Kidney epithelial cell (primary cell): ENCODE measurements at places on chromosomes 5 and 9. TPM values are rescaled to one million over a fixed set of nuclear protein-coding genes. Genes with fewer than 3 reads are reported as not detected.
A peak's percentile ranks its signal among the peaks of the same experiment; 100 is the strongest.

Gene PCSK5
- total RNA-seq: 2.3 and 3.8 TPM in 2 replicates

Gene GPR151
- total RNA-seq: not detected in 2 replicates

Gene SLC6A7
- total RNA-seq: not detected in 2 replicates

Gene INSL4
- not detected in 2 replicates for total RNA-seq

Gene PCA3
- not detected in 2 replicates for total RNA-seq

Gene ADAMTS19
- 0.21 and 0.75 TPM in 2 replicates for total RNA-seq

Gene RAD17
- 25.9 and 26.0 TPM in 2 replicates for total RNA-seq

Gene OR13C8
- total RNA-seq: not detected in 2 replicates

Gene PCDHGB3
- 1.3 and 3.6 TPM in 2 replicates for total RNA-seq

Gene CARTPT
- not detected in 2 replicates for total RNA-seq

Gene SLC6A19
- not detected in 2 replicates for total RNA-seq

Gene PCDHGB1
- total RNA-seq: 1.6 and 1.7 TPM in 2 replicates

Gene SPINK4
- not detected in 2 replicates for total RNA-seq

DNA sequence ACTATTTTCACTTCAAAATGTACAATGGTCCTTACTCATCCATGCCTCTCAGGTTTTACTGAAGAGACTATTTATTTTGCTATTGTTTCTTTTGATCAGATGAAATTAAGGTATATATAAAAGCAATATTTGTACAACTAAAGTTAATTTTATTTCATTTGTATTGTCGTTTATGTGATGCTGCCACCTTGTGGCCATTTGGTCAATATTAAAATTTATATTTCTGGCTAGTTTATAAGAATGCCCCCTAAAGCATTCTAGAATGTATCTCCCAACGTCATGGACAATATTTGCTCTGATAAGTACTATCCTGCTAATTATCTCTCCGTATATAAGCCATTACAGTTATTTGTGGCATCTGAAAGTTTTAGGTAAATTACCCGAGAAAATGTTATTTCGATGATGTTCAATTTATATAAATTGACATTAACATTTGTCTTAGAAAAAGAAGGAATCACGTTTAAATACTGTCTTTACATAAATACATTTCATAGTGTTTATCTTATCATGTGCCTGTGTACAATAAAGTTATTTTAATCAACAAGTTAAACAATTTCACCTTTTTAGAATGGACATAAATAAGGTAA, 680.0 kb downstream of the TAF11L14 start:
- no peak for DNase-seq

DNA sequence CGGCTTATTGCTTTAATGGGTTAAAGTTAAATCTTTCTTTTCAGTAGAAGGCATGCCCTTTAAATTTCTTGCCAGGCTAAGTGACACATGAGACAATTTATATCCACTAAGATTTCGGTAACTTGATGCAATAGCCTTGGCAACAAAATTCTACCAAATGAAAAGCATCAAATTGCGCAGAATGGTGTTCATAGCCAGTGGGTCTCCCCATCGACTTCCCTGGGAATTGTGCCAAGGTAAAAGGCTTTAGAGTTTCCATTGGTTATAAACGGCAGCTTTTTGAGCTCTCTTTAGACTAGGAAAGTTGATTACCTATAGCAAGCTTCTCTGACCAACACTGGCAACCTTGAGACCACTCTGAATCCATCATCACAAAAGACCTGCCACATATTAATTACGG, 358.4 kb downstream of the ARRDC3 start:
- DNase-seq: no peak

- no peak for DNase-seq
These were observed 28.0 kb upstream of the NFIL3 start for GRCh38 chr9:91451431-91452270.

DNA sequence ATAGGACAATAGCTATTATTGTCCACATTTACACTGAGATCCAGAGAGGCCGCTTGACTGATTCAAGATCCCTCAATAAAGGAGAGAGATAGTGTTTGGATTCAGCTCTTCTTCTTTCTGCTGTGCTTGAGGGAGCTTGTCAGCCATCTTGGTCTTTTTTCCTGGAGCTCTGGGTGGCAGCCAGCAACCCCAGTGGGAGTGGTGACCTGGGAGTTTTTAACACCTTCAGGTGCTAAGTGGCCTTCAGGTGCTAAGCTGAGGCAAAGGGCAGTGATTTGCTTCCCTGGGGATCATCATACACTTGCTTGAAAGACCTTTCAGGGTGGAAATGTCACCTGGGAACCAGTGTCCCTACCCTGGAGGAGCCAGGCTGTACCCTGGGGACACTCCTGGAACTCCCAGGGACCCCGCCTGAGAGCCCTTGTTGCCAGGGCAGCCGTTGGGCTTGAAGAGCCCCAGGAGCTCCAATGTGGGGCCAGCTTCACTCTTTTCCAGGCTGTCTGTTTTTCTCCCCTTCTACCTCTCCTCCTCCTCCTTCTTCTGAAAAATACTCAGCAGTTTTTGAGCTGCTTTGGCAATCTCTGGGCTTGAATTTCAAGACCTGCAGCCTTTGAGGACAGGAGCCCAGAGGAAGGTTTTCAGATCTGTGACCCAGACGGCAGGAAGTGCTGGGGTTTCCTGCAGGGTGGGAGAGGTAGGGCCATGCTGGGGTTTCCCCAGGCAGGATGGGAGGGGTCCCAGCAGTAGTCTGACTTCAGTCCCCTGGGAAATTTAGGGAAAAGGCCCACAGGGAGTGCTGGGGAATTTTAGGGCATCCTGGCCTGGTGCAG, 59.7 kb downstream of the FGF18 start:
- no peak for DNase-seq

- DNase-seq: no peak
These were observed at the start of gene HACD4 for GRCh38 chr9:21031091-21031807. Gene HACD4 (minus strand): TSS chr9:21031640. CDS start chr9:21031590, 50 bp downstream.

GRCh38 chr5:147407094-147407681, 102.7 kb downstream of the DPYSL3 start:
- DNase-seq: peak; percentile 75

GRCh38 chr5:147391781-147392180, 118.1 kb downstream of the DPYSL3 start:
- peak; percentile 65 for DNase-seq

- no peak for DNase-seq
These were observed 25.2 kb downstream of the CCL28 start for GRCh38 chr5:43386960-43387362.

- DNase-seq: no peak
These were observed 803.9 kb downstream of the TAF11L14 start for GRCh38 chr5:18438126-18438525.

DNA sequence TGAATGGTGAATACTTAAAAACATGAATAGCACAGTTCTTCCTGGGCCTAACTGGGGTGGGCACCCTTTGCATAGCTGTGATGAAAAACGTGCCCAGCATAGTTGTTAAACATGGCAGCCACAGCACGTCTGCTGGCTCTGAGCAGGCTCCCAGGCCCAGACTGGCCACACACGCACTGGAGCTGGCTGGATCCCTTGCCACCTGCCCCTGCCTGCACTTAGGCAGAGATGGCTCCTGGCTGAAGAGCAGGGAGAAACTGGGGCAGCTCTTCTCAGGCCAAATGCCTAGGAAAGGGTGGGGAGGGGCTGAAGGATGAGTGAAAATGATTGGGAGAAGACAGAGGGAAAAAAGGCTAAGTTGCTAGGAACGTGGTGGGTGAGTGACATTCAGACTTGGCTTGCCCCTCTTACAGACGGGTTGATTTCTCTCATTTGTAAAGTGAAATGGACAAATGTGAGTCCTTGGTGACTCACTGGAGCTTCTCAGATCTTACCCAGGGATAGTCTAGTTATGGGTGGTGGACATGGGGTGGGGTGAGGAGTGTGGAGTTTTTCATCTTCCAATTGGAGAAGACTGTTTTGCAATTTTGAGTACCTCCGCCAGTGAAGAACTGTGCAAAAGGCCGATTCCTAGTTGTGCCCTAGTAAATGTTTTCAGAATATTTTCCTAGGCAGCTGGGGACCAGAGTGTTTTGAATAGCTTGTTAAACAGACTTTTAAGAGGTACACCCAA, 42.4 kb downstream of the TRIO start:
- no peak for DNase-seq

DNA sequence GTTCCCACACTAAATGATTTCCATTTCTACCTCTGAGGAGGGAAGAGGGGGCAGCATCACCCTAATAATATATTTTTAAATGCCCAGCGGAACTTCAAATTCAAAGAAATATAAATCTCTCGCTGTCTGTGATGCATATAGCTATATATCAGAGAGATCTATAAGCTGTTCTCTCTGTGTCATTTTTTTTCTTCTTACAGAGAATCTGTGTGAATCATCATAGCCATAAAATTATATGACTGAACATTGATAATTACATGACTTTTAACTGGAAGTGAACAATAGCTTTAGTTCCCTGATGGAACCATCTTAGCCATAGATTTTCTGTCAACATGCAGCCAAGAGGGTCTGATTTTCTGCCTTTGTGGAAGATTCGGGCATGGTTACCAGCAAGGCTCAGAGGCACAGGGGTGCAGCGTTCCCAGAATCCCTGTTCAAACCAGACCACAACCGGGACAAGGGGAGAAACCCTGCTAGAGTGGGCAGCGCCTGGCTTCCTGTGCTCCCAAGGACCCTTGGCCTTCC, 93.7 kb upstream of the OSMR start:
- no peak for DNase-seq

- DNase-seq: no peak
These were observed 134.8 kb upstream of the KLF4 start for GRCh38 chr9:107624234-107624948.

DNA sequence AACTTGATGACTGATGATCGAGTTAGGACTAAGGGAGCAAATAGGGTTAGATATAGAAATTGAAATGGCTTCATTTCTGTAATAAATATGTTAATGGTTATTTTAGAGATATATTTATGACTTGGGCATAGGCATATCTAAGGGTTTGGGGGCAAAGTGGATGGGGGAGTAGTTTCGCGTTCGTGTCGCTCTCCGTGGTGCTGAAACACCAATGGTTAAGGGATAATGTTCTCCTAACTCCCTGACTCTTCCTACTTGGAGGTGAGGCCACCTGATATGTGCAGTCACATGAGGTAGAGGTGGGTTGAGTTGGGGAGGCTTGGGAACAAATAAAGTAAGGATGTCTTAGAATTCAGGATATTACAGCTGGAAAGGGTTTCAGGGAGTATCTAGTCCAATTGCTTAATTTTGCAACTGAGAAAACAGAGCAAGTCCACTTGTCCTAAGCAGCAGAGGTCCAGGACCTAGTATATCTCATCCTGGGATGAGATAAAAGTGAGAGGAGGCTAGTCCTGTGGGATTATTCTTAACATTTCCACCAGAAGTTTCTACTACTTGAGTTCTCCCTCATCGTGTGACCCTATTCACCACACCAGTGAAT, 44.0 kb upstream of the MAP1B start:
- DNase-seq: no peak

GRCh38 chr9:19551124-19551929, 142.5 kb downstream of the ACER2 start:
- DNase-seq: no peak

- DNase-seq: no peak
These were observed 27.7 kb downstream of the ECPAS start for GRCh38 chr9:111456529-111456928.

- DNase-seq: no peak
These were observed 31.0 kb upstream of the PRRC1 start for GRCh38 chr5:127486471-127486870.

GRCh38 chr9:109107402-109108240, 12.1 kb downstream of the TMEM245 start:
- peak; percentile 54 for DNase-seq

- DNase-seq: no peak
These were observed 687 bp downstream of the LYSMD3 start for GRCh38 chr5:90528601-90529193.

GRCh38 chr5:172506251-172506650, 51.9 kb upstream of the SH3PXD2B start:
- DNase-seq: no peak

DNA sequence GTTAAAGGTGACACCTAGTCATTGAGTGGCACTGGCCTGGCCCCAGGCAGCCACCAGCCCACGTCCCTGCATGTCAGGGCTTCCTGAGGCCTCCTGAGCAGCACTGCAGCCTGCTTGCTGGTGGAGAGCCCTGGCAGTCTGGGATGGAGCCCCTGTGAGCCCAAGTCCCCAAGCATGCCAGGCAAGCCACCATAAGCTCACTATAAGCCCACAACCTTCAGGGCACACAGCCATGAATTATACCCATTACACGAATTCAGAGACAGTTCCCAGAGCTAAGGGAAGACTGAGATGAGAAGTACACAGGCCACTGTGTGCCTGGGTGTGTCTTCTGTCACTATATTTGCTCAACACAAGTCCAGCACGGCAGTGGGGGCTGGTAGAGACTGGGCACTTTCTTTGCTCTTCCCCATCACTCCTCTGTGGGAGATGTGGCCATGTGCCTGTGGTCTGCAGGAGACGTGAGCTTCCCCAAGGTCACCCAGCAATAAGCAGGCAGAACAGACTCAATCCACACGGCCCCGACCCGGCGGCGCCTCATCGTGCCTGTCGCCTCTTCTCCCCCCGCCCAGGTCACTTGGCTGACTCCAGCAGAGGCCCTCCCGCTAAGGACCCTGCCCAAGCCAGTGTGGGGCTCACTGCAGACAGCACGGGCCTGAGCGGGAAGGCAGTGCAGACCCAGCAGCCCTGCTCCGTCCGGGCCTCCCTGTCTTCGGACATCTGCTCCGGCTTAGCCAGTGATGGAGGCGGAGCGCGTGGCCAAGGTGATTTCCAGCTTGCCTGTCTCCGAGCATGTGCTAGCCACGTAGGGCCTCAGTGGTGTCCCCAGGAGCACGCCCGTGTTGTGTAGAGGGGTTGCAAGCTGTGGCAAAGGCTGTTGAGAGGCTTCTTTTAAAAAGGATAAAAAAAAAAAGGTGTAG, 114.8 kb downstream of the WNK2 start:
- no peak for DNase-seq

DNA sequence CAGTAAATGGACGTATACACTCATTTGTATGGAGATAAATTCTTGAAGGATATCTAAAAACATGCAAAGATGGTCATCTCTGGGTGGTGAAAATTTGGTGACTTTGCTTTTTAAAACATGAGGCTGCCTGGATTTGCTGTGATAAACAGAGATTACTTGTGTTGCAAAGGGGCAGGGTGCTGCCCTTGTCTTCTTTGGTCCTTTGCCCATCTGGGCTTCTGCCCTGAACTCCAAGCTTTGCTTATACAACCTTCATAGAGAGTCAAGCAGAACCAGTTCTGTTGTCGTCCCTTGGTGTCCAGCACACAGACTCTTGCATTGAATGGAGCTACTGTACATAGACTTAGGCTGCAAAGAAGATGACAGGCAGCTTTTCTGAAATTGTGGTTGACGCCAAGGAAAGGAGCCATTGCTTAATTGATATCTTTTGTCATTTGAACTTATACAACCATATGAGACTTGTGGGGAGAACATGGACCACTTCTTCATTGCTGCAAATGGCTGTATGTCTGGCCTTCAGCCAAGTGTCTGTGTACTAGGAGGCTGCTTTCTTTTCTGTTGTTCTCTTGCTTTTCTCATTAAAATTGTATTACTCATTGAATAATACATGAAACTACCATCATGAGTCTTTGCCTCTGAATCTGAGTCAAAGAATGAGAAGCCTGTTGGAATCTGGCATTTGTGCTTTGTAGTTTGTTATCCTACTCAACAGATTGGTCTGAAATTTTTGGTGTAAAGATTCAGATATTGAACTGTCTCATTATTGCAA, 152.5 kb downstream of the DMRT2 start:
- DNase-seq: no peak

- DNase-seq: peak; percentile 95
These were observed 35.5 kb downstream of the OLFML2A start for GRCh38 chr9:124812441-124812876.
